ENCODE measurements at places on chromosomes 2 and 18. TPM values are rescaled to one million over a fixed set of nuclear protein-coding genes. Genes with fewer than 3 reads are reported as not detected.

HOXD12 gene
- not detected for total RNA-seq

ERCC3 gene
- total RNA-seq, result 51.6 TPM

CREG2 gene
- total RNA-seq, result not detected

DNA sequence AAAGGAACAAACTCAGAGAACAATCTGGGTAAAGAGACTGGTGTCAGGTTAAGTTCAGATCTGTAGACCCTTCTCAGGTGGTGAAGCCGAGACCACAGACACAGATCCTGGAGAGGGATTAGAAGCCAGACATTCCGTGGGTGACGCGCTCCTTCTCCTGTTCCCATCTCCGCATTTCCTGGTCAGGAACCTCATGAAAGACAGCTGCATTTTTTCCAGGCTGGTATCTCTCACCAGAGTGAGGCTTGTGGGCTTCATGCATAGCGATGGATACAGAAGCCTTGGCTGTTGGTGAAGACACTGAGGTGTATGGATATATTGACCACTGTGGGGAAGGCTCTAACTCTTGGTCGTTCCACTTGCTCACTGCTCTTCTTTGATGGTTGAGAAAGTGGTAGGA is 152.6 kb downstream of the FAM210A start:
- no peak for ATAC-seq

DNA sequence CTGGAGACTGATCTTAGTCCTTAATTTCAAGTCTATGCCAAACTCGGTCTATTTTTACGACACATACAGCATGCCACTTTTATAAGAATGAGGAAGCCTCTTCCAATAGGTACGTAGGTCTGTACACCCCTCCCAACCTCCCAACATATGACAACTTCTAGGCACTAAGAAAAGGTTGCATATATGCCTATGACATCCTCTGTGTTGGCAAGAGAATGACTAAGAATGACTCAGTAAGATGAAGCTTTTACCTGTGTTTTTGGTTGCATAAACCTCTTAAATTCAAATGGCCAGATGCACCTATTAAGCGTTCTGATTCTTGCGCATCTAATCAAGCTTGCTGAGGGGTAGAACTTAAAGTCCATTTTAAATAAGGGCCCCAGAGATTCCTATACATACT is 586.4 kb upstream of the ZEB2 start:
- no peak for ATAC-seq

DNA sequence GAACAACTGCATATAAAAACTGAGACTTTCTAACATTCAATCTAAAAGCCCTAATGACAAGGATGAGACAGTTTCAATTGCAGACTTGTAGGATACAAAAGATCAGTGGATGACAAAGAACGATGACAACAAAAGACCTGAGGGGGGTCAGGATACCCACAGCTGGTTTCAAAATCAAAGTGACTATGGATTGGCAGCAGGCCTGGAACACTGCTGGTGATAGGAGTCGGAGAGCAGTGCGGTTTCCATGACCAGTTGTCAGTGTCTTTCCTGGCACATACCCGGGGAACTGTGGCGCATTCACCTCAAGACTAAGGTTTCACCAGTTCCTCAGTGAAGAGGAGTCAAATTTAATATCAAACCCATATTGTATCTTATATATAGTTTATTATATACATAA is 42.0 kb downstream of the EHD3 start:
- ATAC-seq, result no peak

MYO3B gene
- 0.26 TPM for total RNA-seq

- no peak for ATAC-seq
These were observed 37.9 kb downstream of the ODC1 start for GRCh38 chr2:10410001-10410822.

ANTXR1 gene
- not detected for total RNA-seq

HRH4 gene
- 2.2 TPM for total RNA-seq

RNF152 gene
- 0.11 TPM for total RNA-seq

POTEC gene
- total RNA-seq, result 0.04 TPM

- no peak for ATAC-seq
These were observed 206.2 kb upstream of the COPS8 start for GRCh38 chr2:236879416-236879963.

DNA sequence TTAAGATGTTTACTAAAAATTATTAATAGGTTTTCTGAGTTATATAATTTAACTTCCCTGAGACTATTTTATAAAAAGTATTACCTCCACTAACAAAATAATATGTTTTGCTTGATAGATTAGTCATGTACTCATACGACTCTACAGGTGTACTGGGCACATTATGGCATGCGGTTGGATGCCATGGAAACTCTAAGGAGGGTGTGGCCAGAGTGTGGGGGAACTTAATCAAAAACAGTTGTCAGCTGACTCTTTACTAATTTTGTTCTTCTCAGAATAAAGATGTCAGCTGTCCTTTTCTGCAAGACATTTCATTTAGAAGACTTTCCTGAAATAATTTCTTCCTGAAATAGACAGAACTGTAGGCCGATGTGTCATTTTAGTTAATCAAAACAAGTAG is 228.3 kb upstream of the SIX3 start:
- no peak for ATAC-seq

C1QL2 gene
- not detected for total RNA-seq

Measured in activated T-helper 17 cell treated with anti-CD3 and anti-CD28 coated beads, Interleukin-2, amount 50 U/mL, for 72 hours (primary cell).